ENCODE measurements at places on chromosomes 13 and 19.

DNA sequence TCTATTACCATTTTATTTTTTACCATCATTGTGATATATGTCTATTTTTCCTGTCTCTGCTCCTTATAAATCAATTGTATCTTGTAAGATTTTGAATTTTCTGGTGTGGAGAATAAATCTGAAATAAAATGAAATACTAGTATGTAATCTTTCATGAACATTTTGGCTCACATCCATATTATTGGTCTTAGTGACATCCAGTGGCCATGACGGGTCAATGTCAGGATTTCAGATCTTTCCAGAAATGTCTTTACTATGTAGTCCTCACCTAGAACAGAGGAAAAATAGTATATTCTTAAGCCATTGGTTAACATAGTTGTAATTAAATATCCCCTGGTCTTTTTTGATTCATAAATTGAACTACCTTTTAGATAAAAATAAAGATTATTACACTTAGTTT is 109.8 kb upstream of the GPC6 start:
- no peak for DNase-seq

- no peak for DNase-seq
Observed at GRCh38 chr13:106651442-106651841, 83.5 kb upstream of the ARGLU1 start.

GRCh38 chr13:36089130-36089647 is 42.0 kb downstream of the DCLK1 start:
- no peak for DNase-seq

GRCh38 chr13:77865622-77866021 is 53.0 kb downstream of the EDNRB start:
- DNase-seq = no peak

- no peak for DNase-seq
Observed at GRCh38 chr13:102561933-102562332, 34.9 kb upstream of the TPP2 start.

- no peak for DNase-seq
Observed at GRCh38 chr13:44389876-44390275, 16.3 kb downstream of the SERP2 start.

- DNase-seq = no peak
Observed at GRCh38 chr13:60028021-60028420, 135.7 kb downstream of the DIAPH3 start.

DNA sequence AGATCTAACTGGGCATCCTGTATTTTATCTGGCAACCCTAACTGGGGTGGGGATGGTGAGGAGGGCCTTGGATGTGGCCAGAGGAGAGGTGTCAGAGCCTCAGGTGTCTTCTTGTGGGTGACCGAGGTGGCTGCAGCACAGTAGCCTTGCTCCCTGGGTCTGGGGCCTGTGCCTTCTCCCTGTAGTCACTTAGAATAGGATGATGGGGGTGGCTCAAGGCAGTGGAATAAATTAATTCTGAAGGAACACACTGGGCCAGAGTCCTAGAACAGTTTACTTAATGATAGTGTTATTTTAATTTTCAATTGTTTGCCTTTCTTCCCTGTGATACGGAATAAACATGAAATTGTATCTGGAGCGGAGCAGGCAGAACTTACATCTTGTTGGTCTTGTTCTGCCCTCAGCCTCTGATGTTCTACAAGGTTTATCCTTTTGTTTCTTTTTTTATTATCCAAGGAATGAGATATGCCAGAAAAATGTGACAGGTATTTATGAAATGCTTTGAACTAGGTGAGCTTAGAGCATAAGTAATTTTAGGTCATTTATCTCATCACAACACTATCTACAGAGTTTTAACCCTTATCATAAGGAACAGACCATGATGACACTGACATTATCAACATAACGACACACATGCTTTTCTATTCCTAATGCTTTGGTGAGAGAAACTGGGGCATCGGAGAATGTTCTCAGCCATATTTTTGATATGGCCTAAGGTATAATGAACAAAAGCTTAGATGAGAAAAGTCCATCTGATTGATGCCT is 51.4 kb downstream of the LRCH1 start:
- DNase-seq = no peak

- DNase-seq = no peak
Observed at GRCh38 chr19:16336571-16336970, 11.9 kb downstream of the KLF2 start.

- no peak for DNase-seq
Observed at GRCh38 chr13:78194904-78195639, 276.4 kb upstream of the EDNRB start.

DNA sequence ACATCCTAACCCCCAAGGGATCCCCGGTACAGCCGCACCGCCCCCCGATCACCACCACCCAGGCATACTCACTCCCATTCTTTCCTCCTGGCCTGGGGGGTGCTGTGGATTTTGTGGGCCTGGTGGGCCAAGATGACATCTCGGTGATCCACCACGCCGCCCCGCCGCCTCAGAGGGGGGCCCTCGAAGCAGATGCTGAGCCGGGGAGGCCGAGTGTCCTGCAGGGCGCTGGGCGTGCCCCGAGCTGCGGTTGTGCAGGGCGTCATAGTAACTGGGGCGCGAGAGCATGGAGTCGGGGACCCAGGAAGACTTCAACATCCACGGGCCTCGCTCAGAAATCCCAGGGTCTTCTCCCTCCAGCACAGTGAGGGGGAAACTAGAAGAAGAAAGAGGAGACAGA is 93.4 kb upstream of the CACNA1A start:
- no peak for DNase-seq

DNA sequence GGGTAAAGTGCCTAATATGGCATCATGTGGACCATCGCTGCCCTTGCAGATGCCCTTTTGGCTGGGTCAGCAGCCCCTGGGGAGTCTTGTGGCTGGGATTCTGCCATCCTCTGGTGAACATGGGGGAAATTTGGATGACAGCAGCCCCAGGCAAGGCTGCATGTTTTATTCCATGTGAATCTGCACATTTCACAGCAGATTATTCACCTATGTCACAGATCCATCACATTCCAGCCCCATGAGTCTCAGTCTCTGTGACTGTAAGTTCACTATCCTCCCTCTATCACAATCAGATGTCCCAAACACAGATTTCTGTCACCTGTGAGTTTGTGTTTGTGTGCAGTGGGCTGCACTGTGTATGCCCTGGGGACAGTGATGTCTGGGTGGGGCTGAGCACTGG is 36.8 kb upstream of the PSG9 start:
- DNase-seq = no peak

- DNase-seq = no peak
Observed at GRCh38 chr13:95601216-95601615, 43.3 kb downstream of the DZIP1 start.

- no peak for DNase-seq
Observed at GRCh38 chr19:58569191-58569942, 3.8 kb downstream of the MZF1 start.

DNA sequence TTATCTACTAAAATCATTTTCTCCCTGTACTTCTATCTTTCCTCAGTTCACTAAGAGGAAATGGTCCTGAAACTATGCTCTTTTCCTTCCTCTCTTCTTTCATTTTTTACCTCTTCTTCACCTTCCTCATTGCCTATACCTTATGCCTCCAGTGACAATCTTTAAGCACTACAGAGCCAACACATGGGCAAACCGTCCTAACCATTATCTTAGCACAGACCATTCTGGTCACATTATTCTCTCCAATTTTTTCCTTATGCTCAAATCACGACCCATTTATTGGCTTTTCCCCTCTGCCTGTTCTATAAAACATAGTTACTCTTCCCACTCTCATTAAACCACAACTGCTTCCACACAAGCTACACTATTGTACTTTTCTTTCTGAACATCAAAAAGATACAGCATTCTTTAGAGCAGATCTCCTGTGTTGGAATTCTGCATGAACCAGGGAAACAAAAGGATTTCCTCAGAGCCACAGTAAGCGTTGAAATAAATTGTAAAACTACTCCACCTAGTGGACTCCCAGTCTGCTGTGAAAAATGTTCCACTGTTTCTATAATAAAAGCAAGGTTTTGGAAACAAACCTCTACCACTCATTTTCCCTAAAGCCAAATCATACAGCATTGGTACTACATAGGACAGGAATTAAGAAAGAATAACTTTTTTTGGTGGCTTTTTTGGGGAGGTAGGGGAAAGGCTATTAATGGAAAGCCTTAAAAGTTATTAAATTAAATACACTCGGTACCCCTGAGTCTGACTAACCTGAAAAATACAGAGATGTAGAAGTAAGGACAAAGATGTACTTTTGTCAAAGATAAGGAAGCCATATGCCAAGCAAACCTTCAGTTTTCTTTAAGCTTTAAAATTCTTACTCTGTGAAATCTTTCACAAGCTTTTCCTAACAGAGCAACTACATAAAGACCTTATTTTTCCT is 19.5 kb downstream of the NUFIP1 start:
- no peak for DNase-seq

DNA sequence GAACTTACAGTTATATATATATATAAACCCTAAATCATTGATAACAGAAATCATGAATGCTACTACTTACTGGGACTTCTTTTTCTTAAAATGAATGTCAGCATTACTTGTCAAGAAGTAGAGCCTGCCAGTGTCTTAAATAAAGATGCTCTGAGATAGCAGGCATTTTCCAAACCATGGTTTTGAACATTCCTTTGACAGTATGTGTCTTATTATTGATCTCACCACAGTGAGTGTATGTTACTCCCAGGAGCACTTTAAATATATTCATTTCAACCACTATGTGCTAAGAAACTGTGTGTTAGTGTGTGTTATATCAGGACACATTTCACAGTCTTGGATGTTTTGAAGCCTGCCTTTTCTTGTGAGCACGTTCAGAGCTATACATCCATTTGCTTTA is 28.2 kb downstream of the TNFRSF19 start:
- no peak for DNase-seq

DNA sequence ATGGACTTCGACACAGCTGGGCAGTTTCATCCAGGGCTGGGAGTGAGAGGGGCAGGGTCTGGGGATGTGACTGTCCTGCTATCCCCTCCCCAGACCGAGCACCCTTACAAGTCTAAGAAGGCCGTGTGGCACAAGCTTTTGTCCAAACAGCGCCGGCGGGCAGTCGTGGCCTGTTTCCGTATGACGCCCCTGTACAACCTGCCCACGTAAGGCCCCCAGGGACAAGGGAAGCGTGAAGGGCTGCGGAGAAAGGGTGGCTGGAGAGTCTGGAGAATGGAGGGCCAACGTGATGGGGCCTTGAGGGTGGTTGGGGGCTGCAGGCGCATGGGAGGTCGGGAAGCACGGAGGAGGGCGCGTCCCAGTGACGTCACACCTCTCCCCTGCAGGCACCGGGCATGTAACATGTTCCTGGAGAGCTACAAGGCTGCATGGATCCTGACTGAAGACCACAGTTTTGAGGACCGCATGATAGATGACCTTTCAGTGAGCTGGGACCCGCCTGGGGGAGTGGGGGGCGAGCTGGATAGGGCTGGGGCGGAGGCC is 89.5 kb downstream of the MAP4K1 start:
- no peak for DNase-seq

GRCh38 chr19:52351512-52351911 is 15.5 kb downstream of the ZNF610 start:
- no peak for DNase-seq

DNA sequence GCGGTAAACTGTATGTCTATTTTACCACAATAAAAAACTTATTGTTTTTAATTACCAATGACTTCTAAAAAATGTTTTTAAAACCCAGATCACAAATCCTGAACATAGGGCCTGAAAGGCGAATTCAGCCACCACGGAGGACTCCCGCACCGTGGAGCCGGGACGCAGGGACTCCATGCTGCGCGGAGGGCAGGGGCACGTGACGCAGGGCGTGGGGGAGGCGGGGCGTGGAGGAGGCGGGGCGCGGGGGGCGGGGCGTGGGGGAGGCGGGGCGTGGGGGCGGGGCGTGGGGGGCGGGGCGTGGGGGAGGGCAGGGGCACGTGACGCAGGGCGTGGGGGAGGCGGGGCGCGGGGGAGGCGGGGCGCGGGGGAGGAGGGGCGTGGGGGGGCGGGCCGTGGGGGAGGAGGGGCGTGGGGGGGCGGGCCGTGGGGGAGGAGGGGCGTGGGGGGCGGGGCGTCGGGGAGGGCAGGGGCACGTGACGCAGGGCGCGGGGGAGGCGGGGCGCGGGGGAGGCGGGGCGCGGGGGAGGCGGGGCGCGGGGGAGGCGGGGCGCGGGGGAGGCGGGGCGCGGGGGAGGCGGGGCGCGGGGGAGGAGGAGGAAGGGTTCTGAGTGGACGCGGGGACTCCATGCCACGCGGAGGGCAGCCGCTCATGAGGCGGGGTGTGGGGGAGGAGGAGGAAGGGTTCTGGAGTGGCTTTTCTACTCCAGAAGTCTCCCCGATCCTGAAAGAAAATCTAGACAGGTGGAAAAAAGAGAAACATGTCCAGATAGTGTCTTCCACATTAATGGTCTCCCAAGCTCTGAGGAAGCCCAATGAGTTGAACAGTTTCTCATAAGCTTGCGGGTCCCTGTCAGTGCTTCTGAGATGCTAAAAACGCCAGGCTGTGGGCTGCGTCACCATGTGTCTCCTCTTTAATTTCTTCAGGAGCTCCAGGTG is 4.4 kb upstream of the PROZ start:
- peak; percentile 60 for DNase-seq

- no peak for DNase-seq
Observed at GRCh38 chr13:86765462-86765861, 905.7 kb upstream of the SLITRK5 start.

- DNase-seq = no peak
Observed at GRCh38 chr13:113548171-113548641, 36.3 kb upstream of the TFDP1 start.

DNA sequence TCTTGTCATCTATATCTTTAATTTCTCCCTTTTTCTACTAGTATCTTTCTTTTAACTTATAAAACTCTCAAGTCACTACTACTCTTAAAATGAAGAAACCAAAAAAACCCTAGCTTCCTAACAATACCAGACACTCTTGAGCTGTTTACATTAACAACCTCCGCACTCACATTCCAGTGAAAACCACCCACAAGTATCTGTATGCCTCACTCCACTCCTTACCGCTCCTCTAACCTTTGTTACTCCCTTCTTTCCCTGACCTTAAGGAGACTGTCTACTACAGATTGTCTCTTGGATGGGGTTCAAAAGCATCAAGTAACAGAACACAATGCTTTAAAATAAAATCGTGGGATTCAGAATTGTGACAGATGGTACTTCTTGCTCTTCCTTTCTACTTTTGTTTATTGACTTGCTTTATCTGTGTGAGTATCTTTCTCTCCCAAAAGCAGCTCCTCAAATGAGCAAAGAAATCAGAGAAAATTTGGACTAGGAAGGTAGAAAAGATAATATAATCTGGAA is 110.0 kb upstream of the FBXL3 start:
- DNase-seq = no peak

GRCh38 chr13:97434397-97435201 is 630 bp downstream of the RAP2A start:
- DNase-seq = peak; percentile 26
